ENCODE measurements at places on chromosomes 6 and 20.

- no peak for DNase-seq
- no peaks in the 10 kb centered on the region for H3K4me1 ChIP-seq
- no peak overlapping the region for H3K4me3 ChIP-seq
- H3K36me3 ChIP-seq: no peaks in the 10 kb centered on the region
- no peak overlapping the region for H3K27ac ChIP-seq
Observed at GRCh38 chr20:41900201-41900691, 282.1 kb upstream of the CHD6 start.

- H3K27me3 ChIP-seq: no peaks in the 10 kb centered on the region
- peaks cover 2% of the 10 kb centered on the region for H3K4me1 ChIP-seq
- DNase-seq: no peak
- no peak overlapping the region for H3K4me3 ChIP-seq
Observed at GRCh38 chr6:134605034-134605433, 287.1 kb upstream of the SGK1 start.

GRCh38 chr20:40807821-40808170 is 118.8 kb upstream of the MAFB start:
- no peak overlapping the region for H3K27ac ChIP-seq
- no peak overlapping the region for H3K4me3 ChIP-seq
- H3K4me1 ChIP-seq: no peaks in the 10 kb centered on the region
- DNase-seq: no peak
- H3K36me3 ChIP-seq: no peaks in the 10 kb centered on the region

DNA sequence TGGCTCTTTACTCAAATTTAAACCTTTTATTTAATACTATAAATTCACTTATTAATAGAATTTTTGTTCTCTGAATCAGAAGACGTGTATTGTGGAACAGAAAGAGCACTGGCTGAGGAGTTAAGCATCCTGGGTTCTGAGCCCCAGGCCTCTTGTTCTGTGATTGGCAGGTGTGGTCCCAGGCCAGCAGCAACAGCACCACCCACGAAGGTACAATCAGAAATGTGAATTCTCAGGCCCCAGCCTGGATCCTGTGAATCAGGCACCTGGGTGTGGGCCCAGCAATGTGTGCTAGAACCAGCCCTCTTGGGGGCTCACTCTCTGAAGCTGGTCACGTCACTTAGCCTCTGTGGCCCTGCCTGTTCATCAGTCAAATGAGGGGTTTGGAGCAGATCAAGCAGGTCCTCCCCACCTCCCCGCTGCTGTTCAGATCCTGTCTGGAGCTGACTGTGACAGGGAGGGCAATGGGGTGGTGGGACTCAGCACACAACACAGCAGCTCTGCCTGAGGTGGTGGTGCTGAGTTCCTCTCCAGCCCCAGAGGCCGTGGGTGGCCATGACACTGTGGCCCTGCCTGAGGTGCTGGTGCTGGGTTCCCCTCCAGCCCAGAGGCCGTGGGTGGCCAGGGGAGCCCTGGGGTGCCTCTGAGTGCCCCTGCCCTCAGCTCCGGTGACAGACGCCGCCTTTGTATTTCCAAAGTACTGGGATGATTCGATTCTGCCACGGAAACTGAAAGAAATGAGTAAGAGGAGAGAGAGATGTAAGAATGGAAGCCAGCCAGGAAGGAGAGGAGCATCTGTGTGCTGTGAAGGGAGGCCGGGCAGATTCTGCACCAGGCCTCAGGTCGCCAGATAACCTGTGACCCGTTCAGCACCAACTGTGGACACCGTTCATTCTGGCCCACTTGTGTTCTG is 41.6 kb upstream of the FRMD1 start:
- no peak overlapping the region for H3K4me3 ChIP-seq
- no peaks in the 10 kb centered on the region for H3K36me3 ChIP-seq
- DNase-seq: no peak
- H3K27me3 ChIP-seq: no peaks in the 10 kb centered on the region
- no peak overlapping the region for H3K27ac ChIP-seq

DNA sequence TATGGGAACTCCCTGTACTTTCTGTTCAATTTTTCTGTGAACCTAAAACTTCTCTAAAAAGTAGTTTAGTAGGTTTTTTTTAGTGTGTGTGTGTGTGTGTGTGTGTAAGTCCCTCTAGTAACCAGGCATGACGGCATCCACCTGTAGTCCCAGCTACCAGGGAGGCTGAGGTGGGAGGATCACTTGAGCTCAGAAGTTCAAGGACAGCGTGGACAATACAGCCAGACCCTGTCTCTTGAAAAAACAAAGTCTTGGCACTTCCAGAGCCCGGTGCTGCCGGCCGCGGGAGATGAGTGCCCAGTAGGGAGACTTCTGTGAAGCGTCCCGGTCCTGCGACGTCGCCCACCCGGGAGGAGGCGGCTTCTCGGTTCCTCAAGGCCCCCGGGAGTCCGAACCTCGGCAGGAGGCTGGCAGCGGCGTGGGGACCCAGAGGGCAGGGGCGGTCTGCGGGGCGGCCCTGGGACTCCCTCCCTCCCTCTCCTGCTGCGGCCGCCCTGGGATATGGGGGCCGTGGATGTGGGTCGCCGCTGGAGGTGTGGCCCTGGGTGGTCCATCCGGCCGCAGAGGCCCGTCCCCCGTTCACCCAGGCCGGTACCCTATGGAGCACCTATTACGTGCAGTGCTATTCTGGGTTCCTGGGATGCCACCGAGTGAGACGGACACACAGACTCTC is 78.0 kb upstream of the SIRPG start:
- H3K27ac ChIP-seq: no peak overlapping the region
- H3K36me3 ChIP-seq: no peaks in the 10 kb centered on the region
- no peaks in the 10 kb centered on the region for H3K4me1 ChIP-seq
- no peaks in the 10 kb centered on the region for H3K27me3 ChIP-seq
- H3K4me3 ChIP-seq: no peak overlapping the region

DNA sequence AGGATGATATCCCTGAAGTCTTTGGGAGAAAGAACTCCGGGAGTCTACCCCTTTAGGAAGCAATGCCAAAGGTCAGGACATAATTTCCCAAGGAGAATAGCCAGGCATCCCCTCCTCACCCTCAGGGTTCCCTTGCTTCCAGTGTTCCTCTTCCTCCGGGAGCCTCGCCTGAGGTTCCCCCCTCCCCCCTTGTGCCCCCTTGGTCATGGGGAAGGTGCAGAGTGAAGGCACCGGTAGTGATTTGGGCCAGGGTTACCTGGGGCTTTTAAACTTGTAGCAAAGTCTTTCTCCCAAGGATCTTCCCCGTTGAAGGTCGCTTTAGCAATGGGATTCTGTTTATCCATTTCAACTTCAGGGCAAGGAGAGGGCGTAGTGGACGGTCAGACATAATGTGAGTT is 1.2 kb downstream of the ISM1 start:
- no peaks in the 10 kb centered on the region for H3K36me3 ChIP-seq
- DNase-seq: no peak
- H3K27me3 ChIP-seq: peaks cover 2% of the 10 kb centered on the region
- H3K27ac ChIP-seq: no peak overlapping the region
- H3K4me3 ChIP-seq: no peak overlapping the region
- peaks cover 10% of the 10 kb centered on the region for H3K4me1 ChIP-seq

- no peaks in the 10 kb centered on the region for H3K27me3 ChIP-seq
- H3K27ac ChIP-seq: no peak overlapping the region
- no peak overlapping the region for H3K4me3 ChIP-seq
Observed at GRCh38 chr6:13604546-13605416, 10.4 kb upstream of the NOL7 start.
